Effector memory CD4-positive, alpha-beta T cell (primary cell): ENCODE measurements at places on chromosomes 11 and 22.

GRCh38 chr11:82757660-82758357, 24.1 kb upstream of the FAM181B start:
- no peak for DNase-seq

DNA sequence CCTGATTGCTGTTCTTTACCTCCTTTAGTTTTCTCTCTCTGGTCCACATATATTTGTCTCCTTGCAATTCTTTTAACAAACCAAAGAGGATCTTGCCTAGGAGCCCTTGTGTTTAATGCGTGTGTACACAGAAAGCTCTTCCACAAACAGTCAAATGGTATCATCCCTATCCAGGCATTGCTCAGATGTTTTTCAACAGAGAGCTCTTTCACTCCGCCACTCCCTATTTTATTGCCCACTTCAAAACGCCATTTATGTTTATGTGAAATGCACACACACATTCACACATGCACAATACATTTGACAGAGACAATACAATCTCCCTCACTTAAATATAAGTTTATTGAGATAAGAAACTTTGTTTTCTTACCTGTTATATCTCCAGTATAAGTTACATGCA, 4.7 kb downstream of the OR5AP2 start:
- DNase-seq = no peak

DNA sequence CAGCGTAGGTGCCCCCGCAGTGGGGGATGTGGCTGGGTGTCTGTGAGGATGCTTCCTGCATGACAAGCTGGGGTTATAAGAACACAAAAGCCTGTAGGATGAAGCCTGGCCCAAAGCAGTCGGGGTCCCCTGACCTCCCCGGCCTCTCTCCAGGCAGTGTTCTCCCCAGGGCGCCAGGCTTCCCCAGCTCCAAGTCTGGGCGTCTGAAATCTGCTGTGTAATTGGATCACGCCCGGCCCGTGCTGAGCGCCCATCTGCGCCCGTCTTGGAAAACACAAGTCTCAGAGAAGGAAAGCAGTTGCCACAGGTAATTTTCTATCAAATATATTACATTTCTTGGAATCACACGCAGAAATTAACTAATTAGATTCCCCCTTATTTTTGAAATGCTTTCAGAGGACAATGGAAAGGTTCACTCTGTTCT, 233.3 kb downstream of the CTTN start:
- DNase-seq = no peak

DNA sequence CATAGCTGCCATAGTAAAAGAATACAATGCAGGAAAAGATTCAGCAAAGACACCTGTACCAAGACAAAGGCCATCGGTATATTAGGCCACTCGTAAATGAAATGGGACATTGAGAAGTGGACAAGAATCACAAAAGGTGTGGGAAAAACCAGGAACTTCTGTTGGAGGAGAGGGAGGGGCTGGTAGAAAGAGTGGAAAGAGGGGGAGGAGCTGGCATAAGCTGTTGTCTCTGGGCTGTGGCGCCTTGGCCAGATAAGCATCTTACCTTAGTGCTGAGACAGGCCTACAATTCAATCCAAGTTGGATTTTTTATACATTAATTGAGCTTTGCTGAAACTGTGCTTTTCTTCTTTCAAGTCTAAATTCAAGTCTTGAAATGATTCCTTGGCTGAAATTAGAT, 37.1 kb downstream of the ZNF202 start:
- DNase-seq = no peak

- no peak for DNase-seq
These were observed 366.7 kb downstream of the BUD13 start for GRCh38 chr11:116406042-116406441.

- DNase-seq = no peak
These were observed 448.0 kb downstream of the LUZP2 start for GRCh38 chr11:24944891-24945290.

GRCh38 chr22:35556666-35557065, 16.0 kb downstream of the RASD2 start:
- DNase-seq = no peak

- no peak for DNase-seq
These were observed 2.0 kb downstream of the BACE1 start for GRCh38 chr11:117313828-117314768.
